ENCODE measurements at places on chromosomes 1 and 21.

- no peak for DNase-seq
Observed at GRCh38 chr1:230509281-230509977, 83.3 kb upstream of the PGBD5 start.

GRCh38 chr1:228109962-228110488 is 926 bp upstream of the MRPL55 start:
- DNase-seq: peak; percentile 8

GRCh38 chr1:201740670-201741111 is 88.3 kb upstream of the IPO9 start:
- DNase-seq: no peak

- peak; percentile 79 for DNase-seq
Observed at GRCh38 chr1:32972814-32973428, 8.3 kb upstream of the RNF19B start.

GRCh38 chr1:9859281-9860014 is 35.7 kb upstream of the CLSTN1 start:
- DNase-seq: no peak

- no peak for DNase-seq
Observed at GRCh38 chr1:53585129-53585528, 125.9 kb downstream of the DMRTB1 start.

DNA sequence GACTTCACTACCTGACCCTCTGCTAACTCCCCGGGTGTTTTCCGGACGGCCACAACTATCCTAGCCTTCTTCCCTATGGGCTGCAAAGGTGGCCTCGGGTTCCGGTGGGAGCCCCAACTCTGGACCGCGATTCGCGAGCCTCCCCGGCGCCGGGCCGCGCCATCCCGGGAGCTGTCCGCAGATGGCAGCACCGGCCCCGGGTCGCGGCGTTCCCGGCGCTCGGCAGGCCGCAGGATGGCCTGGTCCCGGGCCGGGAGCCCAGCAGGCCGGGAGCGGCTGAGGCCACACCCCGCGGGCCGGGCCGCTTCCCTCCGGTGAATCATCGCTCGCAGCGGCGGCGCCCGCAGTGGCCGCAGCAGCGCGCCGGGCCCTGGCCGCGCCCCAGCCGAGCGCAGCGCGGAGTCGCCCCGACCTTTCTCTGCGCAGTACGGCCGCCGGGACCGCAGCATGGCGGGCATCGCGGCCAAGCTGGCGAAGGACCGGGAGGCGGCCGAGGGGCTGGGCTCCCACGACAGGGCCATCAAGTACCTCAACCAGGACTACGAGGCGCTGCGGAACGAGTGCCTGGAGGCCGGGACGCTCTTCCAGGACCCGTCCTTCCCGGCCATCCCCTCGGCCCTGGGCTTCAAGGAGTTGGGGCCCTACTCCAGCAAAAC is at the start of gene CAPN2:
Gene CAPN2 (plus strand): TSS at position 346 of the 656 bp plus-strand sequence. CDS start 102 bp downstream, at position 448.
- peak; percentile 40 for DNase-seq

DNA sequence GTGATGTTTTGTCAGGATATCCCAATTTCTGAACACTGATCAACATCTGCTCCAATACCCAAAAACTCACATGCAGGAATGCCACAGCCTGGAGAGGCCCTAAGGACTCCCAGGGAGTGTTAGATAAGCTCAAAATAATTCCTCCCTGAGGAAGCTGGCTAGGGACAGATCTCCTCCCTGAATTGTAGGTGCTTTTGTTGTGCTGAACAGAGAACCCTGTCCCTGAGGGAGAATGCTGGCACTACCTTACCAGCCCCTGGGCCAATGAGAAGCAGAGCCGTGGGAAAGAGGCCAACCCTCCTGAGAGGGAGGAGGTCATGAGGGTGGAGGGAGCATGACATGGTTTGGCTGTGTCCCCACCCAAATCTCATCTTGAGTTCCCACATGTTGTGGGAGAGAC is 73.6 kb upstream of the PTGFRN start:
- DNase-seq: no peak

- DNase-seq: peak; percentile 59
Observed at GRCh38 chr21:45439161-45439872, 34.4 kb downstream of the COL18A1 start.

DNA sequence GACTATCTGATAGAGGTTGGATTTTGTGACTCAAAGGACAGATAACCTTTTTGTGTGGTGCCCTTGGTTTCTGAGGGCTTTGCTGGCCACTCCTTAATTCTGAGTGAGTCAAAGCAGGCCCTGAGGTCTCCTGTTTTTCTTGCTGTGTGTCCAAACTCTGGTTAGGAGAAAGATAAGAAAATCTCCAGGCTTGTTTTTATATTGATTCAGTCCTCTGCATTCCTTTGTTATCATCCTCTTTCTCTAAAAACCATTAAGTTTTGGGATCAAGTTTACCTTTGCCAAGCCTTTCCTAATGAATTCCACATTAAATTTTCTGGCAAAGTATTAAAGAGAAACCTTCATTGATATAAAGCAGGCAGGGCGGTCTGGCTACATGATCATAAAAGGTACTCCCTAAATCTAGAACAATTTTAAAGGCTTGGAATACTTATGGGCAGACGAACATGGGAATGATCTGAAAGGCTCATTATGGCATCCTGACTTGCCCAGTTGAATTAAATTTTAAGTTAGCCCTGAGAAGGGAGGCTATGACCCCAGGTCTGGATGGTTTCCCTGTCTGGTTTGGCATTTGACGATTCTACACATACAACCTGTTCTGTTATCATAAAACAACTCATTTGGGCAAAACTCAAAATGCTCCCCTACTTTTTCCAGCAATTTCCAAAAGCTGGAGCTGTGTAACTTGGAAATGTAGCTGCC is 20.8 kb downstream of the ZBTB8B start:
- no peak for DNase-seq

- no peak for DNase-seq
Observed at GRCh38 chr1:201488830-201489589, 17.9 kb downstream of the CSRP1 start.

- no peak for DNase-seq
Observed at GRCh38 chr1:194809215-194809614, 1622.8 kb upstream of the B3GALT2 start.

GRCh38 chr1:228921481-228921880 is 186.2 kb downstream of the RHOU start:
- DNase-seq: no peak

DNA sequence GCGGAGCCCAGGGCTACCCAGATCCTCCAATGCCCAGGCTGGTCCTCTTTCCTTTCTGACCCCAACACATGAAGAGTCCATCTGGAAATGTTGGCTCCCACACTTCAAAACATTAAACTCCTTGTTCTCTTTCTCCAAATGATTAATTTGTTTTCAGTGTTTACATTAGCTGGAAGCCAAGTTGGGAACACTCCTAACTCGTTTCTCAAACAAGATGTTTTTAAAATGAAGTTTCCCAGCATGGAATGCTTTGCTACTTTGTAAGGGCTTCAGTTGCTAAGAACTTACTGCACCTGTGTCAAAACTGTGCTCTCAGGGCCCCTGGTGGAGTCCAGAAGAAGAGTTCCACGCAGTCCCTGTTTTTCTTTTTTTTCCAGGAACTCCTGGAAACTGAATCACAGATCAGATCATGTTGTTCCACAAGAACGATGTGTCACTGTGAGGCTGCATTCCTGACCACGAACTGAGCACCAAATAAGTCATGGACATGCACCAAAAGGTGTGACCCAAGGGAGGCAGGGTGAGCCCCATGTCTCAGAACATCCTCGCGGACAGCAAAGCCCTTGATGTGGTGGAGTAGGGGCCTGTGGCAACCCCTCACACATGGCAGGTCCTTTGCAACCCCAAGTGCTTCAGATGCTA is 257.3 kb downstream of the KCNJ6 start:
- DNase-seq: no peak

GRCh38 chr1:64839732-64840405 is 95.0 kb downstream of the RAVER2 start:
- no peak for DNase-seq

DNA sequence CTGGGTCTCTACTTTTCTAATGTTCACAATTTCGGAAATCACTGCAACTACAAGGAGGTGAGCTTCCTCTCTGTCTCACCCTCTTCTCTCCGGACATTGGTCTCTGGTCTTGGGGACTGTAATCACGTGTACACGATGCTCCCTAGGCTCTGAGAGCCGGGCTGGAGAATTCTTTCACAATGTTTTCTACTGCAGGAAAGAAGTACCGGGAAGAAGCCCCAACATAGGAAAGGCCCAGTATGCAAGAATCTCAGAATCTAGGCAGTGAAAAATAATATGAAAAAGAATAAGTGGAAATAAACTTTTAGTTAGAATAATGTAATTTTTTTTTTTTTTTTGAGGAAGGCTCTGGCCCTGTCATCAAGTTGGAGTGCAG is 13.5 kb upstream of the HJV start:
- peak; percentile 83 for DNase-seq

- DNase-seq: no peak
Observed at GRCh38 chr1:34163792-34164731, 968 bp downstream of the CSMD2 start.

GRCh38 chr1:234731569-234732085 is 121.6 kb upstream of the IRF2BP2 start:
- DNase-seq: no peak

DNA sequence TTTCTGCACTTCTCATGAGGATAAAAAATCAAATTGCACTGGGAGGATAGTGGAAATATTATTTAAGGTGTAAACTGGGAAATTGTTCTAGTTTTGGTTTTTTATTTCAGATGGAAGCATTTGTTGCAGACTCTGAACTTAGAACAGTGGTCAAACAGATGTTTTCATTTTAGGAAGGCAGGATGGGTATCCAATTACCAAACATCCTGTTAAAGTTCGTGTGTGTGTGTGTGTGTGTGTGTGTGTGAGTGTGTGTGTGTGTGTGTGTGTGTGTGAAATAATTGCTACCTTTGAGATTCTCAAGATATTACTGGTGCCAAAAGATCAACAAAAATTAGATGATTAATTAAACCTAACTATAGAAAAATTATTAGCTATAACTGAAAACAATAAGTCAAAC is 24.3 kb upstream of the DUSP10 start:
- DNase-seq: no peak

- DNase-seq: no peak
Observed at GRCh38 chr1:1969505-1969900, 34.1 kb downstream of the CFAP74 start.

- no peak for DNase-seq
Observed at GRCh38 chr1:67988066-67988465, 62.4 kb downstream of the DIRAS3 start.

DNA sequence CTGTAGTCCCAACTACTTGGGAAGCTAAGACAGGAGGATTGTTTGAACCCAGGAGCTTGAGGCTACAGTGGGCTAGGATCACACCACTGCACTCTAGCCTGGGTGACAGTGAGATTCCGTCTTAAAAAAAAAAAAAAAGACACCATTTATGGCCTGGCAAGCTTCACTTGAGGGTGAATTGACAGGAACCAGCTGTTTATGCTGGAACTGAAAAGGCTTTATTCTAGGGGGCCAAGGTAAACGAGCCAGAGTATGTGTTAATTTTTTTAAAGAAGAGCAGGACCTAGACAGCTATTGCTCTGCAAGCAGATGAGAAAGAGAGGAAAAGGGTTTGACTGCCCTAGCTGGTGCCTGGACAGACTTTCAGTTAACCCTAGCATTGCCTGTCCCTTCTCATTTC is 37.0 kb downstream of the S100A6 start:
- DNase-seq: no peak

DNA sequence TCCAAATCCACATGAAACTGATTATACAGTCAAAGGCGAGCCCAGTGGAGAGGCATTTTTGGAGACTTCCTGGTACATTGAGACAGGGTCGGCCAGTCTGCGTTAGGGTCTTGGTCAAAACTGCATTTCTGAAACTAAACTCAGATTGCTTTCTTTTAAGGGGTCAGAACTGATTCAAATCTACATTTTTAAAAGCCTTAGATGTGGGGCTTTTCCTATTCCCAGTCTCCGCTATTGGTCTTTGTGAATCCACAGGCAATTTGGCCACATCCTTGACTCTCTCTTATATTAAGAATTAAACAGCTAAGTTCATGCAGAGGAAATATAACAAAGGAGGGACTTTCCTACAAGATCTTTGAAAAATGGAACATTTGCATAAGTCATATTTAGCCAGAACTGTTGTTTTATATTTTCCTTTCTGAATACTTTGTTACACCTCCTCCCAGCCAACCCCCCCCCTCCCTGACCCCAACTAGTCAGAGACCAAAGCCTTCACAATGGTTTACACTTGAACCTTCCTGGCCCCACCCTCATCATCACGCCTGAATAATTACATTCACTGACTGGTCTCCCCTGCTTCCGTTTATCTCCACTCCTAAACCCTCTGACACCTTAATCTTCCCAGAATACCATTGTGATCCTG is 30.9 kb downstream of the SELL start:
- DNase-seq: no peak

GRCh38 chr1:225885336-225885735 is 3.2 kb upstream of the TMEM63A start:
- DNase-seq: no peak

GRCh38 chr1:107479865-107480350 is 339.1 kb downstream of the NTNG1 start:
- no peak for DNase-seq

- DNase-seq: no peak
Observed at GRCh38 chr1:35570589-35571137, 2.5 kb upstream of the TFAP2E start.

DNA sequence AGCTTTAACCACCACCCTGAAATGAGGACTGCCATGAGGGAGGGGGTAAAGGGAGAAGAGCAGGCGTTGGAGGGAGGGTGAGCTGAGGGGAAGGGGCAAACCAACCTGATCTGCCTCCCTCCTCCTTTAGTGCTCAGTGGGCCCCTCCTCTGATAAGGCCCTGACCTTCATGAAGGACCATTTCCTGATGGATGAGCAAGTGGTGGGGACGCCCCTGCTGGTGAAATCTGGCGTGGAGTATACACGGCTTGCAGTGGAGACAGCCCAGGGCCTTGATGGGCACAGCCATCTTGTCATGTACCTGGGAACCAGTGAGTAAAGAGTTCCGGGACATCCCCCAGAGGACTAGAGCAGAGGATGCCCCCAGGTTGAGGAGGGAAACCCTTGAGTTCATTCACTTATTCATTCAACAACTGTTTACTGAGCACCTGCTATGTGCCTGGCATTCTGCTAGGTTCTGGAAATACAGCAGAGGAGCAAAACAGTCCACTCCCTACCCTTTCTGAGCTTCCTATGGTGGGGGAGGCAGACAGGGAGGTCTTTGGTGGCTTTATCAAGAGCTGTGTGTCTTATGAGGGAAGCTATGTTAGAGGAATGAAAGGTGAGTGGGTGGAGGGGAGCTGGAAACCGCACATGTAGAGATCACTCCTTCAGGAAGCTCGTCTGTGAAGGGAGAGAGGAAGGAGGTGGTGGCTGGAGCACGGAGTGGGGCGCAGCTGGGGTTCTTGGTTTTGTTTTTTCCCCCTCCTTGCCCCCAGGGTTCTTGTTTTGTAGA is 19.5 kb downstream of the SEMA4A start:
- DNase-seq: no peak

- DNase-seq: peak; percentile 14
Observed at GRCh38 chr1:88462488-88463261, 221.4 kb upstream of the PKN2 start.

DNA sequence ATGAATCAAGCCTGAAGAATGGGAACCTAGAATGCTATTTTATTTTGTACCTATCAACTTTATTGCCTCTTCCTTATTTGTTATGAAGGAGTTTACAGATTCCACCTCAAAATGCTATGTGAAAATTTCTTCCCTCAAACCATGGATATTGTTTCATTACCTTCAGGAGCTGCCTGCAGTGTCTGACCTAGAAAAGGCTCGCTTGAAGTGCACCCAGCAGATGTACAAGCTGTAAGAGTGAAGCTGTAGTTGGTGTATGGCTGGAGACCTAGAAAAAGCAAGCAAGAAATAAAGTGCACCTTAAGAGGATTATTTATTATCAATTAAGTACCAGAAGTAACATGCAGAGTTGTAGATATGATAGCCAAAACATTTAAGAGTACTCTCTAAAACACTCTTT is 199.4 kb downstream of the KCTD3 start:
- DNase-seq: no peak

- DNase-seq: no peak
Observed at GRCh38 chr1:12433323-12434053, 184.5 kb downstream of the DHRS3 start.
